ENCODE measurements at places on chromosomes 5 and 9. TPM values are rescaled to one million over a fixed set of nuclear protein-coding genes. Genes with fewer than 3 reads are reported as not detected.

- DNase-seq, result no peak
Observed at GRCh38 chr9:35380039-35380438, 109.9 kb upstream of the RUSC2 start.

Gene EDIL3
- not detected for total RNA-seq

Gene RNF183
- total RNA-seq, result 0.39 TPM

Gene RICTOR
- 84.3 TPM for total RNA-seq

Gene CYLC2
- total RNA-seq, result not detected

- no peak for DNase-seq
Observed at GRCh38 chr9:26152350-26152749, 474.1 kb upstream of the TUSC1 start.
